ENCODE measurements at places on chromosomes 2 and 18. TPM values are rescaled to one million over a fixed set of nuclear protein-coding genes. Genes with fewer than 3 reads are reported as not detected.

DNA sequence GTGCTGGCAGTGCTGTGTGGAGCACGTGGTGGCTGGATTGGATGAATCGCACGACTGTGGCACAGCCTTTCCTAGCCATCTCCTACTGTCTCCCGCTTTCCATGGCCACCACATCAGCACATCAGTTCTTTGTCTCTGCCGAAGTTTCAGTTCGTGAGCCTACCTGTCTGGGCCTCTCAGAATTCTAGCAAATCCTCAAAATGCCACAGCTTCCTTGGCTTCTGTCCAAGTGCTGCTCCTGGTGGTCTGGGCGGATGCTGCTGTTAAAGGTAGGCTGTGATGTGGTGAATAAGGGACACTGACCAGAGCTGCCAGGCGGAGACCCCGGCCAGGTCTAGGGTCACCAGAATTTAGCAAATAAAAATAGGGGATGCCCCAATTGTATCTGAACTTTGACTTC lies 237.4 kb downstream of the LPIN1 start:
- ATAC-seq, result no peak

DNA sequence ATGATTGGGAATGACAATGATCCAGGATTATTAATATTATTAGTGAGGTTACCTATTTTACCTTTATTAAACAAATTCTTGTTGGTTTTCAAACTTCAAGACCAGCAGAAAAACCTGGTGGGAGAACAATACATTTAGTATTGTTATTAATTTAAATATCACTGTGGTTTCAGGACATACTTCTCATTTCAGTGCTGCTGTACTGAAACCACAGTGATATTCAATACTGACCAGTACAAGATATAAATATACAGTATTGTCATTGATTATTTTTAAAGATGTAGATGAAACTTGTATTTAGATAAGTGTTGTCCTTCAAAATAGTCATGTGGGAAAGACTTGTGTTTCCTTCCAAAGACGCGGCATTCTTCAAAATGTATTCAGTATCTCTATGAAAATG lies 1047.3 kb upstream of the CELF4 start:
- ATAC-seq, result no peak

DNA sequence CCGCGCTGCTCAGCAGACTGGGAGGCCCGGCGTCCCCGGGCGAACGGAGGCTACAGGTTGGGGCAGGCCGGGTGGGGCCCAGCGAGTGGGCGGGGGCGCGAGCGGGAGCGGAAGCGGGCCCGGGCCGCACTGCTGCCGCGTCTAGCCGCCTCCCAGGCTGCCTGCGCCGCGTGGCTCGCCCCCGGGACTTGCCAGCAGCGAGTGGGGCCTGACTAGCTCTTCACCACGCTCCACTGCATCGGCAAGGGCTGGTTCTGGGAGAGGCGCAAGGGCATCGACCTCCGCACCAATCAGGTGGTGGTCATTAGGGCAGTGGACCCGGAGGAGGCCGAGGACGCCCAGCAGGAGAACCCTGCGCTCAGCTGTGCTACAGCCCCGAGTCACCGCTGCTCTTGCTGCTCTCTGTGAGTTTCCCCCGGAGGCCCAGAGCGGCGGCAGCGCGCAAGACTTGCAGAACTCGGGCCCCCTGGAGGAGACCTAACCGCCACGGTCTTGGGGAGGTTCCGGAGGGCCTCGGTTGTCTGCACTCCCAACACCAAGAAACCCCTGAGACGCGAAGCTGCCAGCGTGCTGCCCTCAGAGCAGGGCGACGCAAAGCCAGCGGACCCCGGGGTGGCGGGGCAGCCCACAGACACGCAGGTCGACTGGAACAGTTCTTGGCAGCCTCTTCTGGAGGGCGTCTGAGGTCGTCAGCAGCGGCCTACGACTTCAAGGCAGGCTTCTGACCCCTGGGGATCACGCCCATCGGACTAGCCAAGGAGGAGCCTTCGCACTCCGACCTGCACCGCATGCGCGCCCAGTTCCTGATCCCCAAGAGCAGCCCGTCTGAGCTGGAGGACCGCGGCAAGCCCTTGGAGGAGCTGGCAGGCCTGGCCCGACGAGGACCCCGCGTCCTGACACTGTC lies 27.2 kb upstream of the PTPN2 start:
- ATAC-seq, result peak; percentile 46

DNA sequence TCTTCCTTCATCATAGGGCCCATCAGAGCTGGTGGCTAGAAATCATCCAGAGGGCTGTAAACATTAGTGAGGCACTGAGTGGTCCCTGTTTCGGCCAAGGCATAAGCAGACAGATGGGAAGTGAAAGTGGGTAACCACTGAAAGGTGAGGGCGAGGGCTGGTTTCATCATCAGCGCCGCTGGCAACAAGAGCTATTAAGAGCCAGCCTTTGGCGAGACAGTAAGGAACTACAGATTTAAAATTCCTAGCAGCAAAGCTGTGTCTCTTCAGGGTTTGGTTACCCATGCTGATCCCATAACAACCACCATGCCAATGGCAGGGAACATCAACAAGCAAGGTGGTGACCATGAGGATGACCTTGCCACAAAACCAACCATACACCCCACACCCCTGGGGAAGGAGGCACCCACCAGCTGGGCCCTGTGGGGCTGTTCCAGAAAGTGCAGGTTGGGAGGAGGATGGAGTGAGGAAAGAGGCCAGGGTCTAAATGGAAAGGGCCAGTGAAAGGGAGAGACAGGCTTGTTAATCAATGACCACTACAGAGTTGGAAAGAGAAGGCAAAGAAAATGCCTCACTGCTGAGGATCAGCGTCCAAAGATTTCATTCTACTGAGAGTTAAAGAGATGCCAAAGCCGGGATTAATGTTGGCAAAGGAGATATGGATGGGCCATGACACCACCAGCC lies 9.0 kb upstream of the SLC20A1 start:
- ATAC-seq, result no peak

DNA sequence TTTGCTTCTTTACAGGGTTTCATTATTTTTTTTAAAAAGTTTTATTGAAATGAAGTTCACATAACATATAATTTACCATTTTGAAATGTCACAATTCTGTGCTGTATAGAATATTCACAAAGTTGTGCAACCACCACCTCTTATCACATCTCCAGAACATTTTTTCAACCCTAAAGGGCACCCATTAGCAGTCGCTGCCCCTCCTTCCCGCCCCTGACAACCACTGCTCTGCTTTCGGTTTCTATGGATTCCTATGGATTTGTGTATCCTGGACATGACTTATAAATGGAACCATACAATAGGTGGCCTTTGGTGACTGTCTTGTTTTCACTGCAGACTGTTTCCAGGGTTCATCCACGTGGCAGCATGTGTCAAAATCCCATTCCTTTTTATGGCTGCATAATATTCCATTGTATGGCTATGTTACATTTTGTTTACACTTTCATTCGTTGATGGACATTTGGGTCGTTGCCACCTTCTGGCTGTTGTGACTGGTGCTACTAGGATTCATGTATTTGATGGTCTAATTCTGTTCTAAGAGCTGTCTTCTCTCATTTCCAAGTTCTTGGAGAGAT lies 52.6 kb downstream of the SH3BP4 start:
- ATAC-seq, result no peak

SATB2 gene
- 1.6 TPM for total RNA-seq

C2orf78 gene
- total RNA-seq, result 0.10 TPM
